Mesenteric fat pad (tissue), 1 donor: ENCODE measurements at places on chromosomes 2 and 18.

- DNase-seq: no peak
Measured at GRCh38 chr2:208384637-208385036, 22.0 kb upstream of the PTH2R start.

- DNase-seq: no peak
Measured at GRCh38 chr2:96485751-96486651, 19.2 kb downstream of the NEURL3 start.

DNA sequence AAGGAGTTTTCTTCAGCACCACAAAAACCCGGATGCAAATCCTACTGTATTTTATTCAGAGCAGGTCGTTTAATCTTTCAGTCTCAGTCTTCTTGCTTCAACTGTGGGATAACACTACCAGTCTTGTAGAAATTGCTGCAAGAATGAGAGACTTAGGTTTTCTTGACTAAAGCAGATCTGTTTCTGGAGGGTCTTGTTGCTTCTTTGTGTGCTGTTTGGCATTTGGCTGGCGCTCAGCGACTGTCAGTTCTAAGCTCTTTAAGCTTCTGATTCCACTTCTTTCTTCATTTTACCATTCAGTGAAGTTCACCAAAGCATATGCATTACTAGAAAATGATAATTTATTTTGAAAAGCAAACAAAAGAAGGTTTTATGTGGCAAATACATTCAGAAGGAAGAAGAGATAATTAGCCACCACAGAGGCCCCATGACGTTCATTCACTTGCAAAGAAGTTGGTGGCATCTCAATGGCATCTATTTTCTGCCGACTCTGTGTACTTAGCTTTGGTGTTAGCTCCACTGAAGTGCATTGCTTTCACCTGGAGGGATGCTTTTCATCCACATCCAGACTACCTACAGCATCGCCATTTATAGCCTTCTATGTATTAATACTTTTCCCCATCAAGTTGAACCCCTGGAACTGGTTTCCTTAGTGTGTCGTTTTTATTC lies 53.7 kb downstream of the TRIB2 start:
- no peak for DNase-seq

GRCh38 chr2:176710657-176711186 lies 441.5 kb downstream of the MTX2 start:
- no peak for DNase-seq

GRCh38 chr2:69175790-69176715 lies 163.1 kb downstream of the ANTXR1 start:
- no peak for DNase-seq

- no peak for DNase-seq
Measured at GRCh38 chr2:215738351-215738750, 275.0 kb downstream of the MREG start.

DNA sequence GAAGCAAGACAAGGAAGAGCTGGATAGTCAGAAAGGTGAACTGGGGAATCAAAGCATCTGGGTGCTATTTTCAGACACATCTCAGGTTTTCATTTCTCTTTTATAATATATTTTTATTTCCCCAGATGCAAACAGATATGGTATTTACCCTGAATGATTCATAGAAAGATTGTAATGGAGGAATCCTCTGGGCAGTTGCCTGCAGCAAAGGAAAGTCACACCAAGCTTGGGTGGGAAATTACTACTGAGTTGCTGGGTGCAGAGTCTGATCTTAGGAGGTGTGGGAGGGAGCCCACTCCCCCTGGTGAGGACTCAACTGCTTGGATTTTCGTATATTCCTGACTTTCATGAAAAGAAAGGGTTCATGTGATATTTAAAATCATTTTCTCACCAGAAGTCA lies 2.1 kb downstream of the EFR3B start:
- no peak for DNase-seq

DNA sequence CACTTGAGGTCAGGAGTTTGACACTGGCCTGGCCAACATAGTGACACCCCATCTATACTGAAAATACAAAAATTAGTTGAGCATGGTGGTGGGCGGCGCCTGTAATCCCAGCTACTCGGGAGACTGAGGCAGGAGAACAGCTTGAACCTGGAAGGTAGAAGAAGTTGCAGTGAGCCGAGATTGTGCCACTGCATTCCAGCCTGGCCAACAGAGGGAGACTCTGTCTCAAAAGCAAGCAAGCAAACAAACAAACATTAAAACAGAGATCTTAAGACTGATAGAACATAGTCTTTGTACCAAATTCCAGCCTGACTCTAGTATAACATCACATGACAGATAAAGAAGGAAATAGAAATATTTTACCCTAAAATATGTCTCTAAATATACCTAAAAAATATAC lies 168.1 kb downstream of the PTPRM start:
- DNase-seq: no peak

DNA sequence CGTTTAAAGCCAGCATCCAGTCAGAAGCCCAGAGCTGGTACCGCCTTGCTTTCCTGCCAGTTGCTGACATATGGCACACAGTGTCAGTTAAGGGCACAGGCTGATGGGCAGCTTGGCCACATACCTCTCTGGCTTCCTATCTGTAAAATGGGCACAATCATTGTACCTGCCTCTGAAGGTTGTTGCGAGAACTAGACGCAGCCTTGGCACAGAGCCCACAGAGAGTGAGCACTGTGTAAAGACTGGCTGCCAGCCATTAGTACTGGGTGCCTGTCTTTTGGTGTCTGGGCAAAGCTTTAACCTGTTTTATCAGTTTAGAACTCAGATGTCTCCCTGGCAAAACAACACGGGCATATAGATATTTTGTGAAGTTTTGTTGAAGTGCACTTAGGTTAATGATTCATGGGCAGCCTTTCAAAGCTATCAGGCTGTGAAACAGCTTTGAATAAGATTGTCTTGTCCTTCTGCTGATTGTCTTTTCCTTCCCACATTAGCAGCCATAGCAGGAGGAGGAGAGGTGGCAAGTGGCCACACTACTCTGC lies 269.5 kb downstream of the NEDD4L start:
- no peak for DNase-seq

DNA sequence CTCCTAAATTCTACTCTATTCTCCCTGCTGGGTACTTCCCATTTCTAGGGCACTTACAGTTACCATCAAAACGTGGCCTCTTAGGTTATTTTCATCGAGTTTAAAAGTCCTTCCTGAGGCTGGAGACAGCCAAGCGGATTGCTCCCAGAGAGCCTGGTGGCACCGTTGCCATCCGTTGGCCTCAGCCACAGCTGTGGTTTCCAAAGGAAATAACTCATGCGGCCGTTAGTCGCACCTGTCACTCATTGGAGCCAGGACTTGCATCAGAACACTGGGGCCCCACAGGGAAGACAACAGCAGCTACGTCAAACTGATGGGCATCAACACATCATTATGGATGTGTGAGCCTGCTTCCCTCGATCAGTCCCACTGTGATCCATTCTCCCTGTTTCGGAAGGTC lies 453.4 kb downstream of the BCL11A start:
- DNase-seq: no peak

DNA sequence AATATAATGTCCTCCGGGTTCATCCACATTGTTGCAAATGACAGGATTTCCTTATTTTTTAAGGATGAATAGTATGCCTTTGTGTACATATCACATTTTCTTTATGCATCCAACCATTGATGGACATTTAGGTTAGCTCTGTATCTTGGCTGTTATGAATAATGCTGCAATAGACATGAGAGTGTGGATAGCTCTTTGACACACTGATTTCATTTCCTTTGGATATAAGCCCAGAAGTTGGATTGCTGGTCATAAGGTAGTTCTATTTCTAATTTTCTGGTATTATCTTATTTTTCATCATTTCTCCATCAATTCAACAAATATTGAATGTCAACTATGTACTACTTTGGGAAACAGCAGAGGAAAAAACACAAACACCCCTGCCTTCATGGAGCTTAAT lies 423.3 kb downstream of the MTX2 start:
- DNase-seq: no peak

- DNase-seq: no peak
Measured at GRCh38 chr2:45390441-45390840, 220.6 kb downstream of the SRBD1 start.

GRCh38 chr2:12813166-12813565 lies 96.4 kb downstream of the TRIB2 start:
- DNase-seq: no peak

- DNase-seq: peak; percentile 80
Measured at GRCh38 chr2:46826569-46827245, 88.9 kb downstream of the MCFD2 start.

GRCh38 chr2:11997142-11997541 lies 250.7 kb downstream of the LPIN1 start:
- no peak for DNase-seq

DNA sequence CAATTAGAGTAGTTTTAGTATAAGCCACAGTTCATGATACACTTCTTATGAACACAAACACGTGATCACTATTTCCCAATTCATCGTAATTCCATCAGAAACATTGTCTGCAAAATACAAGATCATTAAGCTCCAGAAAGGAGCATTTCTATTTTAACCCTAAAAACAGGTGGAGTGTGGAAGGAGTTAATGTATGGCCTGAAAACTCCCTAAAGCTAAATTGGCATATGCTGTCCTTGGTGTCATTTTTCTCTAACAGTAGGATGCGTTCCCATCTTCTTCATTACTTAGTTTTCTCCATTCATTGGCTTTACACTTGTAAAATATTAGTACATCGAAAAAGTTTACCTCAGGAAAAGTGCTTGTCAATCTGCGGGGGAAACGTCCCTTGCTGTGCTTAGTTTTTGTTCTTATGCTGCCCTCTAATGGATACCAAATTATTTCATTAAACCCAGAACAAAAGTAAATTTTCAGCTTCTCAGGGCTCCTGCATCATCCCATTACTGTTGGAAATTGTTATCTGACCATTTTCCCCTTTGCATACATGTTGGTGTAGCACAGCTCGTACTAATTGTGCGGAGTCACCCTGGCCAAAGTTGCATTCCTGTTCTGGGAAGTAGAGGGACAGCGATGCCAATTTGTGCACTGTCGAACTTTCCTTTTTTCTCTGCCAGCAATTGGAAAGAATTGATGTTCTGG lies 153.4 kb downstream of the GPD2 start:
- no peak for DNase-seq

DNA sequence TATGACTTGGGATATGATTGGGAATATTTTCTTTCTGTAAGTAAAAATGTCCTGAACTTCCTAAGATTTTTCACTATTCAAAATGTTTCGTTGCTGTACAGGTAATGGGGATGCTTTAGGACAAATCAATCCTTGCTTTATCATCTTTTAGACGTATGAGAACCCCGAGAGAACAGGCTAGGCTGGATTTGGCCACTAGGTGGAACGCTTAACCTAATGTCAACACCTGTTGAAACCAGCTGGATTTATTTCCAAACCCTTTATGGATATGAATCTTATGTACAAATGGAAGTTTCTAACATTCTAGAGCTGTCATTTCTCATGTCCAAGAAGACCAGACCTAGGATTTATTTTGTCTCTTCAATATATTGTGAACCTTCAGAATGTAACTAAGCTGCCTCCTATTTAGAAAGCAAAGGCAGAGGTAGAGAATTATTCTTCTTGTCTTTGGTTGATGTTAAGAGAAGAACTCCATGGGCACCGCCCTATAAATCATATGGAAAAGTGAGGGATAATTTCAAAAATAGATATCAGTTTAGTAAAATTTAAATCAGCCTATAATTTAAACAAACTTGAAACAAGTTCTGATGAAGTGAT lies 96.7 kb downstream of the PMAIP1 start:
- DNase-seq: no peak

- no peak for DNase-seq
Measured at GRCh38 chr18:74388227-74388626, 68.9 kb downstream of the DIPK1C start.

GRCh38 chr2:119873350-119874315 lies 113.9 kb downstream of the PTPN4 start:
- DNase-seq: no peak

GRCh38 chr2:232817756-232818155 lies 41.4 kb upstream of the KCNJ13 start:
- DNase-seq: no peak

- DNase-seq: no peak
Measured at GRCh38 chr2:12014088-12014960, 267.9 kb downstream of the LPIN1 start.

GRCh38 chr18:77857678-77858655 lies 608.3 kb downstream of the GALR1 start:
- DNase-seq: no peak

GRCh38 chr2:228846161-228846560 lies 424.9 kb downstream of the PID1 start:
- DNase-seq: no peak

DNA sequence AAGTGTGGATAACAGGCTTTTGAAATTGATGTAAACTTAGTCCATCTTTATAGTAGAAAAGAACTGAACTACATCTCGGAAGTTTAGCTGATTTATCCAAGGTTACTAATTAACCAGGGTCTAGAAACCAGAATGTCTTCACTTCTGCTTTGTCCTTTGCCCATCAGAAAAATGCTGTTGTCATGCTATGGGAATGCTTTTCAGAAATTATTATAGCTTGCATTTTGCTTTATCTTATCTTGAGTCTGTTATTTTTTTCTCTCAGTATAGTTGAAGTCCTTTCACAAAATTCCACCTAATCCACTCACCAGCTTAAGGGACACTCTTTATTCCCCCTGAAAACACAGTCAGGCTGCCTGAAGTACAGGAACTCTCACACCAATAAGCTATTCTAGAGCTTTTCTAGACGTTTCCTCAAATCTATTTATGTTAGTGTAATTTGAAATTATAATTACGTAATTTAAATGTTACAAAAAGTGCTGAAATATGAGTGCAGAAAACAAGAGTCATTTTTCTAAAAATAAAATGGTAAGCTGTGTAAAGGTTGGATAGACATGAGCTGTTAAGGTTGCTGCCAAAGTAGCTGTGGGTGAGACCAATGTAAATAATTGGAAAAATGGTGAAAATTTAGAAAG lies 456.3 kb downstream of the TGIF1 start:
- no peak for DNase-seq

- DNase-seq: no peak
Measured at GRCh38 chr2:65316072-65316471, 88.4 kb downstream of the ACTR2 start.

DNA sequence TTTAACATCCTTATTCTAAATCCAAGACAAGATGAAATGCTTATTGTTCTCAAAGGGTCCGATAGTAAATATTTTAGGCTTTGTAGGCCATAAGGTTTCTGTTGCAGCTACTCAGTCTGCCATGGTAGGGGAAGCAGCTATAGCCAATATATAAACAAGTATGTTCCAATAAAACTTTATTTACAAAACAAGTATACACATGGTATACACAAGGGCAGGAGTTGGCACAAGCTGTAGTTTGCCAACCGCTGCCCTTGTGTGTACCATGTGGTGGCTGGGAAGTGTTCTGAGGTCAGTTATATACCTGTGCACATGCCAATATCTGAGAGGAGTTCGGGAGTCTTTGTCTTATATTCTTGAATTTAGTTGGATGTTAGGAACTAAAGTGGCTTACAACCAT lies 126.0 kb upstream of the DNMT3A start:
- DNase-seq: no peak
